ENCODE measurements at places on chromosomes 11 and 22. TPM values are rescaled to one million over a fixed set of nuclear protein-coding genes. Genes with fewer than 3 reads are reported as not detected.
A peak's percentile ranks its signal among the peaks of the same experiment; 100 is the strongest.

- H3K36me3 ChIP-seq, result no peaks in the 10 kb centered on the region
- peaks cover 7% of the 10 kb centered on the region for H3K27me3 ChIP-seq
- no peaks in the 10 kb centered on the region for H3K4me1 ChIP-seq
Measured at GRCh38 chr11:78684377-78684776, 109.7 kb upstream of the NARS2 start.

ESAM gene
- 3.5 TPM for total RNA-seq

DNA sequence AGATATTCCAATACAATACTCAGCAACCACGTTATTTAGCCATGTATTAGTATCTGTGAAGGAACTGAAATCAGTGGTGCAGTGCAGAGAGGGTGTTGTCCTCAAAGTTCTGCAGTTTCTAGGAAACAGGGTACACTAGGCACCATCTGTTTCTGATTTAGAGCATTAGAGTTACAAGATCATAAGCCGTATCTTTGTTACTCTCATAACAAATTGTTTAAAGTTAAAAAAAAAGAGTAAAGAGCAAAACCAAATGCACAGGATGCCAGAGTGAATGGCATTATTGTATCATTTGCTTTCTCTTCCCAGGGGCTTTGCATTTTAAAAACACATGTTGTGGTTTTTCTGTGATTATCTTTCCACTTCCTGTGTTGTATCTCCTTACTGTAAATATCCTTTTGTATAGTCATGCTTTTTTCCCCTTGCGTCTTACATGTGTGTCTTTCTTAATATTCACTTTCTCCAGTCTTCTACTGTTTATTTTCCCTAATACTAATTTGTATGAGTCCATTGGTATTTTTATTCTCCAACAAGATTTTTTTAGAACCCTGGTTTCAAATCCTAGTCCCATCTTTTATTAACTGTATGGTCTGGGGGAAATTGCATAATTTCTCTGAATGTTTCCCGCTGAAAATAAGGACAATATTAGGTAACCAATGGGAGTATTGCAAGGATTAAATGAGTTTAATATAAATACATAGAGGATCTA is 15.2 kb upstream of the NUP160 start:
- no peak overlapping the region for H3K4me3 ChIP-seq
- H3K27me3 ChIP-seq, result no peaks in the 10 kb centered on the region
- H3K27ac ChIP-seq, result peak overlapping the region; percentile 47
- no peak for DNase-seq

- no peaks in the 10 kb centered on the region for H3K27me3 ChIP-seq
- no peak overlapping the region for H3K27ac ChIP-seq
- no peak for DNase-seq
Measured at GRCh38 chr11:73945396-73945795, 5.4 kb upstream of the DNAJB13 start.

- no peak overlapping the region for H3K4me3 ChIP-seq
- H3K27ac ChIP-seq, result no peak overlapping the region
- H3K27me3 ChIP-seq, result no peaks in the 10 kb centered on the region
- no peak for DNase-seq
Measured at GRCh38 chr11:71499125-71499524, 27.9 kb upstream of the KRTAP5-7 start.

Measured in T-cell (primary cell).